Uterine smooth muscle cell (primary cell): ENCODE measurements at places on chromosomes 2 and 18. TPM values are rescaled to one million over a fixed set of nuclear protein-coding genes. Genes with fewer than 3 reads are reported as not detected.

Gene CDH7
- not detected in 2 replicates for total RNA-seq

Gene BIRC6
- total RNA-seq, result 171 and 206 TPM in 2 replicates

Gene UGT1A5
- not detected in 2 replicates for total RNA-seq

Gene ZNF892
- total RNA-seq, result 4.5 and 6.6 TPM in 2 replicates

Gene NLRC4
- not detected in 2 replicates for total RNA-seq

Gene DNAH7
- 0.77 and 1.4 TPM in 2 replicates for total RNA-seq

Gene NTSR2
- total RNA-seq, result not detected in 2 replicates

Gene TTC21B
- 31.0 and 36.9 TPM in 2 replicates for total RNA-seq

Gene CHMP3
- total RNA-seq, result 118 TPM in 2 replicates

Gene ACYP2
- total RNA-seq, result 9.0 and 13.4 TPM in 2 replicates

Gene CDH2
- 46.3 and 107 TPM in 2 replicates for total RNA-seq

Gene MAL
- not detected in 2 replicates for total RNA-seq
